ENCODE measurements at places on chromosomes 1 and 21. TPM values are rescaled to one million over a fixed set of nuclear protein-coding genes. Genes with fewer than 3 reads are reported as not detected.

Gene PLD5
- total RNA-seq, result not detected

Gene TLR5
- not detected for total RNA-seq

DNA sequence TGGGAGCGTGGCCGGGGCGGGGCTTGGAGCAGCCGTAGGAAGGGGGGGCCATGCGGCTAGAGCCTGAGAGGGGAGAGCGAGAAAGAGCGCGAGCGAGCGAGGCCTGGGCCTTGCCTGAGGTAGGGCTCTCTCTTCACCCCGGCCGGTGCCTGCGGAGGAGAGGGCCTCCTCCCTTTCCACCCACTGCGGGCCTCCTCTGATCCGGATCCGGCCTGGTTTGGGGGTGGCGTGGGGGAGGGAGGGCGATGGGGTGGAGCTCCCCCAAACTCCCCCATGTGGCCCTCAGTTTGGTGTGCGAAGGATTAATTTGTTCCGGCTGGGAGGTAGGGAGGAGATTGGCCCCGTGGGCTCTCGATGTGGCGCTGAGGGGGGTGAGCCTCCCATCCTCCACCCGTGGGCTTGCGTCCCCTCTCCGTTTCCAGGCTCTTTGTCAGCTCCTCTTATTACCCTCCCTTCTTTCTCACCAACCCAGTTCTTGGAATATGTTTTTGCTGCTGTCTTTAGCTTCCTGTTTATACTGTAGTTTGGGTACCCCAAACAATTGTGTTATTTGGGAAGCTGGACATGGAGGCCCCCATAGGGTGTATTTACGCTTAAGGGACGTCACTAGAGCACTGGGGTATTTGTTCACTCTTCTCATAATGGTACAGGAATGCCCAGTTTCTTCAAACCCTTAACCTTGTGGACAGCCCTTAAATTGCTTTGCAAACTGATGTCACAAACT is 685 bp downstream of the UBAP2L start:
- no peak for DNase-seq

GRCh38 chr1:58721247-58721820 is 21.5 kb upstream of the MYSM1 start:
- no peak for DNase-seq

Gene CNR2
- not detected for total RNA-seq

GRCh38 chr21:40631211-40631610 is 215.7 kb downstream of the DSCAM start:
- DNase-seq, result no peak
